ENCODE measurements at places on chromosomes 3 and 15. TPM values are rescaled to one million over a fixed set of nuclear protein-coding genes. Genes with fewer than 3 reads are reported as not detected.

GRCh38 chr3:55904716-55905115 lies 417.6 kb upstream of the WNT5A start:
- DNase-seq = no peak

- no peak for DNase-seq
Measured at GRCh38 chr3:125478326-125478725, 41.7 kb downstream of the SNX4 start.

GRCh38 chr3:38004415-38005075 lies 14.0 kb downstream of the VILL start:
- peak; percentile 51 for DNase-seq

DNA sequence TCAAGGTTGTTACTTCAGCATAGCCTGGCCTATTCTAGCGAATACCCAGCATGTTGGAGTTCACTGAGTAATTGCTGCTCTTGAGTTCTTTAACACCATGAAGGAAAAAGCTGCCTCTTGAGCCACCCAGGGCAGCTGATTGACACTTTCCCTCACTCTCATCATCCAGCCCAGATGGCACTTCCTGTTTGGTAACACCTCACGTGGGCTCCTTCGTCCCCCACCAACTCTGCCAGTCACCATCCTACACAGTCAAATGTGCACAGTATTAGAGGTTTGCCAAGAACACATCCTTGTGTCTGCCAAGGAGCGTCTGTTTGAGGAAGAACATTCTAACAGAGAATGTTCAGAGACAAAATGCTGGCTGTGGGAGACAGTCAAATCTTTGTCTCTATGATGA lies 266.3 kb downstream of the RPLP1 start:
- no peak for DNase-seq

DNA sequence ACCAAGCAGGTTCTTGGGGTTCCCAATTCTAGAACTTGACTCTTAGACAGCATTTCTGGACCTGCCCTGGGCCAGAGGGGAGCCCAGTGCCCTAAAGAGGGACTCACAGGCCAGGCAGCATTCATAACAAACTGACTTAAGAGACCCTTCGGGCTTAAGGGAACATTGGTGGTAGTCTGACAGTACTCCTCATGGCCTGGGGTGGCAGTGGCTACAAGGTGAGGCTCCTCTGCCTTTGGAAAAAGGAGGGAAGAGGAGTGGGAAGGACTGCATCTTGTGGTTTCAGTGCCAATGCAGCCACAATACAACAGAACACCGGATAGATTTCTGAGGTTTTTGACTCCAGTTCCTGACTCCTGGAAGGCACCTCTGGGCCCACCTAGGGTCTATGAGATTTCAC lies 172.2 kb upstream of the STRIT1 start:
- DNase-seq = no peak

GRCh38 chr3:82999777-83000176 lies 1238.3 kb upstream of the GBE1 start:
- DNase-seq = no peak

- peak; percentile 88 for DNase-seq
Measured at GRCh38 chr3:87375231-87375682, 98.9 kb upstream of the POU1F1 start.

DNA sequence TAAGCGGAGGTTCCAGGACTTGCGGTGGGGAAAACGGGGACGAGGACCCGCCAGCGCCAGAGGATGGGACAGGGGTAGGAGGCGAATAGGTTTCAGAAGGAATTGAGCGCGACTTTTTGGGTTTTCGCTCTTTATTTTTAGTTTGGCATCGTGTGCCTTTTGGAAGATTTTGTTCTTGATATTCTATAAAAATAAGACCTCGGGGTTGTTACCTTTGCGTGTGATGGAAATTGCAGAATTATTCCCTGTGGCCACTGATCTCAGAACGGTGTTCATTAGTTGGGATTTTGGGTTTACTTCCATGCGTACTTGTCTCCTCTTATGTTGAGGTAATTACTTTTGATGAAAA lies 453 bp upstream of the CCDC14 start:
- no peak for DNase-seq

- DNase-seq = peak; percentile 93
Measured at GRCh38 chr3:147409143-147410115, at the start of gene ZIC1. ZIC1 (plus strand) TSS chr3:147409365; CDS start chr3:147410113, 748 bp downstream.

DNA sequence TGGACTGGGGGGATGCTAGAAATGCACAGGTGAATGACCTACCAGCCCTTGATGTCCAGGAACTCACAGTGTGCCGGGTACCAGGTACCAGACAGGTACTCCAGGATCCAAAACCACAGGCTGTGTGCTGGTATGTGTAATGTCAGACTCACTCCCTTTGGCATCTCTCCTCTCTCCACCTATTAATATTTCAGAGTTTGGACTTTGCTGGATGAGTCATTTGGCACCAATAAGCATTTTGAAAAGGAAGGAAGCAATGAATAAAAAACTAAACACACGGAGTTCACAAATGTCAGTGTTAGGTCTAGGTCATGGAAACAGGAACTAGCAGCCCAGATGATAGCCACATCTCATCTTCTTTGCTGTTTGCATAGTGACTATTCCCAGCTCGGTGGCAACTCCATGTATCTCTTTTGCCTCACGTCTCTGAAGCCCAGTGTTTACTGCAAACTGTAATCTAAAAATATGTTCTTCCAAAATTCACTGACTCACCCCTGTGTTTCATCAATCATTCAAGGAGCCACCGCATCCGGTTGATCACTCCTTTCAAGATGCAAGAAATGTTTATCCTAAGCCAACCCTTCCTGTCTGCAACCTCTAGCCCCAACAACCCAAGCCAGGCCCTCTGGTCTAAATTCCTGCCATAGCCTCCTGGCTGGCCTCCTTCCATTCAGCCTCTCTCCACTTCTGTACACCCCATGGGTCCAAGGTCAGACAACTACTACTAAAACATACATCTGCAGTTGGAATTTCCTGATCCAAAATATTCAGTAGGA lies 8.4 kb downstream of the ITGB5 start:
- DNase-seq = no peak

GRCh38 chr3:168467115-168467714 lies 371.5 kb upstream of the GOLIM4 start:
- no peak for DNase-seq

DNA sequence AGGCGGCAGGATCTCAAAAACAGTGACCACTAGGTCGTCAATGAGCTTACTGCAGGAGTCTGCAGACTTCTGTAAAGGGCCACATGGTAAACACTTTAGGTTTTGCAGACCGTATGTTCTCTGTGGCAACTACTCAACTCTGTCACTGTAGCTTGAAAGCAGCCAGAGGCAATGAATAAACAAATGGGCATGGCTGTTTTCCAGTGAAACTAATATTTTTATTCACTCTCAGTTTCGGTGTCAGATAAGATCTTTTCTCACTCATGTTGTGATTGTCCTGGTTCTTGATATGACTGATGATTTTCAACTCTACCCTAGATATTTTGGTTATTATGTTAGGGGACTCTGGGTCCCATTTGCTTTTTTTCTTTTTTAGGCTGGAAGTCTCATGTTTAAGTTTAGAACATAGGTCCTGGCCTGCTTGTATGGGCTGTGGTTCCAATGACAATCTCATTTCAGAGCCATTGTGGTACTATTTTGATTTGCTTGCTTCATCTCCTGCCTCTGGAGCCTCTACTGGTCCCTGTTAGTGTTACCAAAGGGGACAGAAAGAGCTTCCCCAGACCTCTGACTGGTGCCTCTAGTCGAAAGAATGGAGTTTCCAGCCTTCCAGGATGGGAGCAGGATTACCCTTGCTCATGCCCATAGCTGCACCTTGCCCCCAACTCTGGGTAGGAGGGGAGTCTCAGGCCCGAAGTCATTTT lies 222.0 kb downstream of the STT3B start:
- no peak for DNase-seq

DNA sequence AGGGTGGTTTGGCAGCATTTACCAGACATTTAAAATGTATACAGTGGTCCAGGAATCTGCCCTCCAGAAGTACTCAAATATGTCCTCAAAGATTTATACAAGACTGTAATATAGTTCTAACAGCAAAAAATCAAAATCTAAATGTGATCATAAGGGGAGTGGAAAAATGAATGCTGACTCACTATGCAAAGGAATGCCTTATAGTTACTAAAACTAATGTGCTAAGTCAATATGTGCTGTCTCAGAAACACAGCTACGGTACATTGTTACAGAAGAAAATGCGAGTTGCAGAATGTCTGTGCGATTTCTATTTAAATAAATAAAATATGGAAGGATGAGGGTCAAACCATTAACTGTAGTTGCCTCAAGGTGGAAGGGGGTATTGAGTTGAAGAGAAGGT lies 230.1 kb upstream of the UBE2E1 start:
- no peak for DNase-seq

DNA sequence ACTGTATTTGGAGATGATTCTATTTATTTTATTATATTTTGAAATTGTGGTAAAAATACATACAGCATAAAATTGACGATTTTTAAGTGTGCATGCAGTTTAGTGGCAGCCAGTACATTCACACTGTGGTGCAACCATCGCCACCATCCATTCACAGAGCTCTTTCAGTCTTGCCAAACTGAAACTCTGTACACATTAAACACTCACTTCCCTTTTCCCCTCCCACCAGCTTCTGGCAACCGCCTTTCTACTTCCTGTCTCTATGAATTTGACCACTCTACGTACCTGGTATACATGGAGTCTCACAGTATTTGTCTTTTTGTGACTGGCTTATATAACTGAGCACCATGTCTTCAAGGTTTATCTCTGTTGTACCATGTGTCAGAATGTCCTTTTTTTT lies 303.3 kb upstream of the ATP10A start:
- no peak for DNase-seq

DNA sequence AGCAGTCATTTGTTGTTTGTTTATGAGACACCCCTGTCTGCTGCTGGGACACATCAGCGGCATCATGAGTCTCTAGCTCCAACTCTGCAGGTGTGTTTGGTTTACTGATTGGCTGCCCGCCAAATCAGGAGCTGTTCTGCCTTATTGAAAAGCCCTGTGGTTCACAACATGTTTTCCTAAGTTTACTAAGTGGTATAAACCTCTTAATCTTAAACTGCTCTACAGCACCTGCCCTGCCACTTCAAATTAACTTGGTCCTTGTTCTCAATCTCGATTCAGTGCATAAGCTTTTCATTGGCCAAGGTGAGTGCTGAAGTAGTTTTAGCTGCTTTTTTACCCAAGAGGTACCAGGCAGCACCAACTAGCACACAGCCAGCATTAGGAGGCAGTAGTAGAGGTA lies 77.8 kb upstream of the WDR72 start:
- no peak for DNase-seq

DNA sequence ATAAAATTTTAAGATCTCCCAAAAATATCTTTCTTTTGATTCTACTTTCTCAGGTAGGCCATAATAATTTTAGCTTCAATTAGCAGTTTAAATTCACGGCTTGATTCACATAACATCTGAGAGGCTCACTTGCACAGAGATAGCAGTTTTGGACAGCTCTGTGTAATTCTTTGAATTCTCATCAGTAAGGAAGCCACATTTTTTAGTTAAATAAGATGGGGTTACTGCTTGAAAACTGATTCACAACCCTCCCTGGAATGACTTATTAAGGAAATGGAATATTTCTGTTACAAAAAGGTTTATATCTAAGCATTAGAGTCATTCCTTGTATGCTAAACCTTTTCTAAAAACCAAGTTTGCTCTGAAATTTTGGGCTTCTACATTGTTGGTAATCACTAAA lies 212.7 kb downstream of the ALCAM start:
- no peak for DNase-seq

DNA sequence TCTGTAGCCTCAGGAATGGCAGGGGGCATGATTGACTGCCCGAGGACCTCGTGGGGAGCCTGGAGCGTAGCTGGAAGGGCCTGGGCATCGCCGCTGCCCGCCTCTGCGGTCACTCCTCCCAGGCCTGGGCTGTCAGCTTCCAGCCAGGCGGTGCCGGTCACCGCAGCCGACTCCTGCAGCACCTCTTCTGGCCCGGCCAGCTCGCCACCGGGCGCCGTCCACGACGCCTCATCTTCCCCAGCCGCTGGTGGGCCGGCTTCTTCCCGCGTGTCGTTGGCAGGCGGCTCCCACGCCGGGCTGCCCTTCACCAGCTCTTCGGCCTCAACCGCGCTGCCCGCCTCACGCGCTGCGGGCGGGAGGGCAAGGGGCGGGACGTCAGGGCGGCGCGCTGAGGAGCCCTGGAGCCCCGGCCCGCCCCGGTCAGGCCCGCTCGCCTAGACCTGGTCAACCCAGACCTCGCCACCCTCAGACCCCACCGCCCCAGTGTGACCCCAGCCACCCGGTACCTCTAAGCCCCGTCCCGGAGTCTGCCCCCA lies 1.0 kb downstream of the CSPG5 start:
- no peak for DNase-seq

DNA sequence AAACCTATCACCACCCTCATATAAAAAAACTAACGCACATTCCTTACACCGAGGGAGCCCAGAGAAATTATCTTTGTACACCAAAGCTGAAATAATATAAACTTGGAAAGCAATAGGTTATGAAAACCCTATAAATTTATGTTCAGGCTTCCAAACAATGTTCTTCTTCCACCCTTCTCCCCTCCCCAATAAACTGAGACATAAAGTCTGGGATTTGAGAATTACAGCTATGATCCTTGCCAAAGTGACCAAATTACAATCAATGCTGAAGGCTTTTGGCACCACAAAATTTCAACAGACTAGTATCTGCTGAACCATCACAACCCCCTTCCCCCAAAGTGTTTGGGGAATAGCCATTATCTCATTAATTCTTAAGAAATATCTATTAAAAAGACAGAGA lies 237.8 kb downstream of the FMN1 start:
- no peak for DNase-seq

- DNase-seq = no peak
Measured at GRCh38 chr15:69308949-69309348, 10.2 kb downstream of the PAQR5 start.

GRCh38 chr3:189820365-189820720 lies 189.2 kb downstream of the TP63 start:
- no peak for DNase-seq

DNA sequence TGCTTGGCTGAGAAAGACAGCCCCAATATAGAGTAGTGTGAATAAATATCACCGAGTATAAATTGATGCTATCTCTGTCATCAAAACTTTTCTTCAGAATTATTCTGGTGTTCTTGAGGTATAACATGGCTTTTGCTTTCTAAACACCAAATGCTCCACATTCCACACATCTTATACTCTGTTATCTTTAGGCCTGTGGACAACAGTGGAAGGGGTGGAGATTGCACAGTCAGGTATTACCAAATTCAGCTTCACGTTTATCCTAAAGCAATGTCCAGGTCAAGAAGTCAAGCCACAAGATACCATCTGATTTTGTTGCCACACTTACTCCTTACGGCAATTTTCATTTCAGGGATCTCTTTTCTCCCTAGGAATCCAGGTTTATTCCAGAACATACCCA lies 394.8 kb downstream of the SI start:
- DNase-seq = no peak

The LRRC31 gene
- not detected for total RNA-seq

The CLRN1 gene
- not detected for total RNA-seq

The SAXO2 gene
- total RNA-seq = 5.1 TPM

The CCR2 gene
- total RNA-seq = not detected

The APOD gene
- total RNA-seq = 2.1 TPM

The ROBO2 gene
- total RNA-seq = 2.8 TPM

The NOX5 gene
- not detected for total RNA-seq

The MUC20 gene
- total RNA-seq = 8.4 TPM

The OXNAD1 gene
- total RNA-seq = 6.4 TPM

Measured in chondrocyte (in vitro differentiated cells).